ENCODE measurements at places on chromosomes 5 and 9.

GRCh38 chr9:69818750-69819345 lies 1.8 kb upstream of the CFAP95 start:
- no peak for DNase-seq

- DNase-seq, result no peak
These were observed 216.5 kb downstream of the PDZD2 start for GRCh38 chr5:31855134-31856040.

DNA sequence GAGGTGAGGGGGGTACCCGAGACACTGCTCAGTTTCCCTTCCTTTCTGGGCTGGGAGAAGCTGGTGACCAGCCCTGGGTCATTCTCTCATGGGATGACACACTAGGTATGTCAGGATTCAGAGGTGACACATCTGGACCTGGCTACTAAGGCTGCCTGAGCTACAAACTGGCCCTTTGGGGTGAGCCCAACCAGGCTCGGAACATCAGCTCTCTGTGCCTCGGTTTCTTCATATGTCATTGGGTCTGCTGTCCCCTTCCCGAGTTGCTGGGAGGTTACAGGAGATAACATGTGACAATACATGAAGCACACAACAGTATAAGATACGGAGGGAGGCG lies 11.8 kb downstream of the CARD19 start:
- DNase-seq, result no peak

DNA sequence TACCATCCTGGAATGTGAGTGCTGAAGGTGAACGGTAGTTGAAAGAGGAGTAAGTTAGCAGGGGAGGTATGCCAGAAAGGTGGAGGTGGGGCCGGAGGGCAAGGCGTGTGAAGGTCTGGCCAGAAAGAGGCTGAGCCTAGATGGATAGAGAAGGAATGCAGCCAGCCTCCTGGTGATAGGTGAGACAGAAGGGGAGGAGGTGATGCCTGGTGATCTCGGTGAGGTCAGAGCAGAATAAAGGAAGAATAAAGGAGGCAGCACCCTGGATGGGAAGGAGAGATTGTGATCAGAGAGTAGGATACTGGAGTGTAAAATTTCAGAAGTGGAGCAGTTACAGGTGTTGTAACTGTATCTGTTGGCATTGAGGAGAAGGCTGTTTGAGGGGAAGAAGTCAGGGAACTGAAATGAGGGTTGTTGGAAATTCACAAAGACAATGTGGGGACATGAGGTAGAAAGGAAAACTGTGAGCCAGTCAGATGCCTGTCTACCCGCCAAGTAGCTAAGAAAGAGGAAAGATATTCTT lies 2.0 kb downstream of the GNG10 start:
- DNase-seq, result no peak

GRCh38 chr5:176594554-176594953 lies 15.4 kb downstream of the GPRIN1 start:
- DNase-seq, result no peak

- DNase-seq, result no peak
These were observed 1.8 kb downstream of the PHF19 start for GRCh38 chr9:120875195-120875565.

DNA sequence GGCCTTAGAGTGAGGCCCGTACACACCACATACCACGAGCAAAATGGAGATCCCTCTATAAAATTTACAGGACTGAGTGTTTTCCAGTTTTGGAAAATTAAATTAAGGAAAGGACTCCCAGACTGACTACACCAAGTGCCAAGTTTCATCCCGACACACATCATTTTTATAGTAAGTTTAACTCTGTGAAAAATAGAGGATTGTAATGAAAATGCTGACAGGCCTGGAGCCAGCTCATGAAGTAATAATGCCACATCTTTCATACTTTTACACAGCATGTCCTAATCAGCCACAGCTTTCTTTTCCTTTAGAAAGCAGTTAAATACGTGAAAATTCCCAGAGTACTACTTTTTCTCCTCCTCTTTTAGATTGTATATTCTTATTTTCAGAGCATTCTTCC lies 169.2 kb downstream of the SAXO1 start:
- DNase-seq, result no peak

DNA sequence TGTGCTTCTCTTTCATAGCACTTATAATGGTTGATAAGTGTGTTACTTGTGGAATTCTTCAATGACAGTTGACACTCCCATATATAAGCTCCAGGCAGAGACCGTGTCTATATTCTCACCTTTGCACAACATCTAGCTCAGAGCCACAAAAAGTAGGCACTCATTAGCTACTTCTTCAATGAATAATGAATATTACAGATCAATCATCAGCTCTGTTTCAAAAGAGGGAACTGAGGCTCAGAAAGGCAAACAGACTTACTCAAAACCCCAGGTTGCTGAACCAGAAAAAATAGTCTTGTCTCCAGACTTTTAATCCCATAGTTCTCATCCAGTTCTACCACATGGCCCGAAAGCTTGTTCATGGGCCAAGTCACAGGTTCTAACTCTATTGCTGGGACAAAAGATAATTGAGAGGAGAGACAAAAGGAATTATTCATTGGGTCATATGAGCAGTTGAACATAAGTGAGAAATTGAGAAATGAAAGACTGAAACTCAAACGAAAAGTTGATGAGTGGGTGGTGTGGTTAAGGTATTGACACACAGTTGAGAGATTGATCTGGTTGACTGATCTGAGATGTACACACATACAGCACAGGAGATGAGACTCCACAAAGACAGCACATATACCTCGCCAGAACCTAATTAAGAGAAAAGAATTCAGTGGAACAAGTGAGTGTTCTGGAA lies 381.6 kb downstream of the EFNA5 start:
- no peak for DNase-seq

DNA sequence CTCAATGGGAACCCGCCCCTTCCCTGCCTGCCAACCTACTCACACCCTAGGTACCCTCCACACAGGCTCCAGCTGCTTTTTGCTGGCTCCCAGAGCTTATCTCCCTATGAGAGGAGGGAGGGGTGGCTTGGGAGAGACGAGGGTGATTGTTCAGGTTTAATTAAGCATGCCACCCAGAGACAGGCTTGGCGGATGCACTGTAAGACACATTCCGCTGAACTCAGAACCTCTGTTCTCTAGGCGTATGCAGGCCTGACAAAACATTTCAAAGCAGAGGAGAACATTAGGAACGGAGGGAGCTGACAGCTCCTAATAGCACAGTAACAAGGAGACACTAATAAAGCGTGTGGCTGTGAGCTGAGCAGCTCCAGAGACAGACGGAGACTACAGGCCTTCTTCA lies 80.1 kb downstream of the TRIM32 start:
- no peak for DNase-seq

DNA sequence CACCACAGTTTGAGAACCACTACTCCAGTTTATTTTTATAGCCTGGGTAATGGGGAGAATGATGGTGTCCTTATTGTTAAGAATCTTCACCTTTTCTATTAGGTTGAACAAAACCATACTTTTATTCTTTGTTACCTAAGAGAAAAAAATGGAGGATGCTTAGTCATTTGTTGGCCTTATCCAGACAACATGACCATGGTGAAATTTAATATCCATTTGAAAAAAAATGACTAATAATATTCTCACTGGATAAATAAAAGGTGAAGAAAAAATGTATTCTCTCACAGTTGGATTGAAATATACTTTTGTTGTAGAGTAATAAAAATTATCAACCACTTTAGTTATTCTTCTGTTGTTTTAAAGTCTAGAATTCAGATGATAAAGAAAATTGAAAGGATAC lies 5.8 kb upstream of the CCNH start:
- no peak for DNase-seq

DNA sequence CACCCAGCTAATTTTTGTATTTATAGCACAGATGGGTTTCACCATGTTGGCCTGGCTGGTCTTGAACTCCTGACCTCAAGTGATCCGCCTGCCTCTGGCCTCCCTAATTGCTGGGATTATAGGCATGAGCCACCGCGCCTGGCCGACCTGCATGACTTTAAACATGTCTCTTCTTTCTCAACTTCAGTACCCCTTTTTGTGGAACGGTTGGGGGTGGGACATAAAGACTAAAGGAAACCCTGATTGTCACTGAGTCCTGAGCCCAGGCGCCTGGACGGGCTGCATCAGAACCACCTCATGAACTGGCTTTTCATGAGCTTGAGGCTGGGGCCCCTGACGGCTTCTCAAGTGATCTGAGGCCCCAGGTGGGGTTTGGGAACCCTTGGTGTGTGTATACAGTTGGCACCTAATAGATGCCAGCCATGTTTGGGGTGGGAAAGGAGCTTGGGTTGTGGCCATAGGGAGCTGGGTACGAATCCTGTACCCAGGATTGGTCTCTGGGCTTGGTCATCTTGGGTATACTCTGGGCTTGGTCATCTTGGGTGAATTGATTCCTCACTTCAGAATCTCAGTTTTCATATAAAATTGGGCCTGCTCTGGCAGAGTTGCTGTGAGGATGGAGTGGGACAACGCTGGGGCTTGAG lies 2.2 kb downstream of the GRK6 start:
- DNase-seq, result no peak

DNA sequence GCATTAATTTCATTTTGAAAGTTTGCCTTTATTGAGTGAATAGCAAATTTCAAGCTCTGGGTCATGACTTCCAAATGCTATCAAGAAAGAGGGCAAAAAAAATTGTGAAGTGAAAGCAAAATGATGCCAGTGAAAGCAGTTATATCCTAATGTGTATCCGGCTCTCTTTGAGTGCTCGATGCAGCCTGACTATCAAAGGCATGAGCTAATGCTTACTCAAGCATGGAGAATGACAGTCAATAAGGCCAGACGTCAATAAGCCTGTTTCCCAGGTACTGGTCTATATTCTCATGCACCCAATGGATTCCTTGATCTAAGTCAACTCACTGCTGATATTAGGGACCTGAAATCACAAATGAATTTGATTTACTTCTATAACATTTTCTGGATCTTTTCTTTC lies 435.5 kb downstream of the CAAP1 start:
- no peak for DNase-seq

DNA sequence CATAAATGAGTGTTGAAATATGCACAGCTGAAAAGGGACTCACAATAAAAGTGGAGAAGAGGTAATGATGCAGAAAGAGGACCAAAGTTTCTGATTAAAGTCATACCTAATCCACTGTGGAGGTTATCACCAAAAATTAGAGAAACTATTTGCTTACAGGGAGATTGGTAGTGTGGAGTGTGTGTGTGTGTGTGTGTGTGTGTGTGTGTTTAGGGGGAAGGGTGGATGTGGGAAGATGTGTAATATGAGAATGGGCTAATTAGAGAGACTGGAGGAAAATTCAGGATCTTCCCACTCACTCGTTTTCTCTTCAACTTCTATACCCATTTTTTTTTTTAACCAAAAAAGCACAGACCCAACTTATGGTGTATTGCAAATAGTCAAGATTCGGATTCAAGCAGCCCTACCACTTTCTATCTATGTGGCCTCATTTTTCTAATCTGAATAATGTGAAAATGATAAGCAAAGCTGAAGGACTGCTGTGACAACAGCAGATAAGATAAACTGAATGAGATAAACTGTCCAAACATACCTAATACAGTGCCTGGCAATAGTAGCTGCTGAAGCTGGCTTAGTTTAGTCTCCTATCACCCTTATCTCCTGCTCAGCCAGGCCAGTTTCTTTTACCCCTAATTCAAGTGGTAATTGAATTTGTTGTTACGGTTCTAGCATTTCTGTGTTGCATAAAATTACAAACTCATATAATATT lies 501.1 kb downstream of the KDM4C start:
- DNase-seq, result no peak

- peak; percentile 75 for DNase-seq
These were observed 726.4 kb upstream of the GRAMD2B start for GRCh38 chr5:125696762-125697161.

GRCh38 chr5:148561801-148562311 lies 92.5 kb downstream of the HTR4 start:
- no peak for DNase-seq

DNA sequence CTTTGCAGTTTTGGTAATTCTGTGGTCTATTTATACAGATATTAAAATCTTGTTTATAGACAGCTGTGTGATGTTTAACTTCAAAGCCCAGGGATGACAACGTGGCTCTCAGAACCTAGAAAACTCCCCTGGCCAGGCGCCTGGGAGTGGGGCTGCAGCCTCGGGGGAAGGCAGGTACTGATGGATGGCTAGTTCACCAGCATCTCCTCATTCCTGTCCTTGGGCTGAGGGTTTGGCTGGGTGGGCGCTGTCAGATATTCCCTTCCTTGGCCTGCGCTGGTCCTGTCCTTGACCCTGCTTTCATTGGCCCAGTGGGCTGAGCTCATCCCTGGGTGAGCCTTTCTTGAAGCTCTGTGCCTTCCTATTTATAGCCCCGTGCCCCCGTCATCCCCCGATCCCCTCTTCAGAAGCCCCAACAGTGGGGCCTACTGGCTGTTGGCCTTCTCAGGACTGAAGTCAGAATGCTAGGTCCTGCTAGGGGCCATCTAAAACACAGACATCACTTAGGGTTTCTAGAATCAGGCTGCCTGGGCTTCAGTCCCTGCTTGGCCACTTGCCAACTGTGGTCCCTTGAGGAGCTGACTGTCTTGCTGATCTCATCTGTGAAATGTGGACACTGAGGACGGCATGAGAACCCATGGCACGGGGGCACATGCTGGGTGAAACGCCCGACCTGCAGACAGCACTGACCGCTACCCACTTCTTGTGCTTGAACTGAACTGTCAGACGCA lies 20.9 kb downstream of the SH3GLB2 start:
- no peak for DNase-seq

GRCh38 chr5:100643473-100643872 lies 108.3 kb downstream of the FAM174A start:
- DNase-seq, result no peak

All from fibroblast of the conjunctiva (primary cell).